Activated CD4-positive, alpha-beta T cell treated with anti-CD3 and anti-CD28 coated beads for 24 hours (primary cell): ENCODE measurements at places on chromosomes 5 and 9.

DNA sequence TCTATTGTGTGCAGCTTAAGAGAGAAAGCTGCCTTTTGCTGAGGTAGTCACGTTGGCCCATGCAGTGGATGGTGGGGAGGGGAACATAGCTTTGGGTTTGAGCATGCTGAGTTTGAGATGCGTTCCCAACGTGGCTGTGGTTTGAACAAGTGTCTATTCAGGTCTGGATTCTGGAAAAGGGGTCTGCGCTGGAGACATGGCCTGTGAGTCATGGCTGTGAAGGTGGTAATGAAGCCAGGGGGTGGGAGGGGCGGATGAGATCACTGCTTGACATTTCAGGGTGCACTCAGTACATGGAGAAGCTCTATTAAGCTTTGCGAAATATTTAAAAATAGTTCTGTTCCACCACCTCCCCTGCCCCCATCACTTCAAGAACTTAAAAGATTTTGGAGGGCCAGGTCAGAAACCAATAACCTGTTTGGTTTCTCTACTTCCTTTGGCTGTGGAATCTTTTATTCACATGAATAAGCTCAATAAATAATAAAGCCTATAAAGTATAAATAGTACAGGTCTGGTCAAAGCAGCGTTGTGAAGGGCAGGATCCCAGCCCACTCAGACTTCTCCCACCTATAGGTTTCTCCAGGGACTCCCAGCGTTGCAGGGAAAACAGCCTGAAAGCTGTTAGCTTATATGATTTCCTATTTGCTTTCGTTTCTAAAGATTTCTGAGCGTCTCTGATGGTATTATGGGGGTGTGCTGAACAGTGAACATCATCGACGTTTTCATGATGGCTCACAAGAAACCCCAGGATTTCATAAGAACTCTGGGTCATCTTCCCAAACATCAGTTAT is 189.9 kb downstream of the NSG2 start:
- no peak for DNase-seq

- no peak for DNase-seq
Observed at GRCh38 chr5:169173372-169173771, 127.6 kb downstream of the SLIT3 start.

DNA sequence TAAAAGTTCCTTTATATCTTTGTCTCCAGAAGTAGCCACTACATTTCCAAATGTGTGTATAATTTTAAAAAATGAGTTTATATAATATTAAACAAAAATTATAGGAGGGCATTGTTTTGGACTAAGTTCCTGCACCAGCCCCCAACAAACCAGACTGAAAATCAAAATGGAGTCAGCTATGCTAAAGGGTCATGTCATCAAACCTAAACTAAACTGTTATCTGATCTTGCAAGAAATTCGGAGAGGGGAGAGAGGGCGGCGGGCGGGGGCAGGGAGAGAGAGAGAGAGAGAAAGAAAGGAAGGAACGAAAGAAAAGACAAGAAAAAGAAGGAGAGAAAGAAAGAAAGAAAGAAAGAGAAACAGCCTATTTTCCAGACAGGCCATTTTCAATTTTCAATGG is 63.5 kb downstream of the DOCK2 start:
- no peak for DNase-seq

- no peak for DNase-seq
Observed at GRCh38 chr9:87888501-87888900, 5.8 kb downstream of the SPATA31E1 start.

- DNase-seq: no peak
Observed at GRCh38 chr9:108478431-108479332, 377.1 kb downstream of the ACTL7B start.
